Stromal cell of bone marrow (primary cell): ENCODE measurements at places on chromosomes 12 and 14.
A peak's percentile ranks its signal among the peaks of the same experiment; 100 is the strongest.

DNA sequence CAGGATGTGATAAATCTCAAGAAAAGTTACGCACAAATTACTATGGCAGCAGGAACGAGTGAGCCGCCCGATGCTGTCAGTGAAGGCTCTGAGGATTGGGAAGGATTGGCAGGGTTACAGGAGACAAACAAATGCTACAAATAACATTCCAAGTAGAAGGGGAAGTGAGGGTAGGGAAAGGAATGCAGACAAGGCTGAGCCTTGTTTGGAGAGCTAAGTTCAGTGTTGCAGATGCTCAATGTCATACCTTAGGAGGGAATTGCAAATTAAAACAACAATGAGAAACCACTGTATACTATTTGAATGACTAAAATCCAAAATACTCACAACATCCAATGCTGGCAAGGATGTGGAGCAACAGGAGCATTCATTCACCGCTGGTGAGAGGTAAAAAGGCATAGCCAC is 1.3 kb downstream of the CLEC9A start:
- DNase-seq: peak; percentile 40

- DNase-seq: no peak
Observed at GRCh38 chr12:110684312-110684836, 4.5 kb downstream of the HVCN1 start.

DNA sequence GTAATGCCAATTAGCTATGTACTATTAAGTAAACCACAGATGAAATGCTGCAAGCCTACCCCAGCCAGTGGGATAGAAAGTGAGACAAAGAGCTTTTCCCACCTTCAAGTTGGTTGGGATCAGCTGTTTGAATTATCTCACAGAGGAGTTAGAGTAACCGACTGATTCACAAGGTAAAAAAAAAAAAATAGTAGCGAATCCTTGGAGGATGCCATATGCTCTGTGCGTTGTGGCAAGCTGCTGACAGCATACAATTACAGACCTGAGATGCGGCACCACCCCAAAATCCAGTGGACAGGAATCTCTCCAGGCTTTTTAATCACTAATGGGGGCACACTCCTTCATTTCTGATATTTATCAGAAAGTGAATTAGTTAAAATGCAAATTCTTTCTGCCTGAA is 157.0 kb upstream of the RMST start:
- no peak for DNase-seq

GRCh38 chr12:71556875-71557274 is 106.8 kb downstream of the ZFC3H1 start:
- peak; percentile 73 for DNase-seq

DNA sequence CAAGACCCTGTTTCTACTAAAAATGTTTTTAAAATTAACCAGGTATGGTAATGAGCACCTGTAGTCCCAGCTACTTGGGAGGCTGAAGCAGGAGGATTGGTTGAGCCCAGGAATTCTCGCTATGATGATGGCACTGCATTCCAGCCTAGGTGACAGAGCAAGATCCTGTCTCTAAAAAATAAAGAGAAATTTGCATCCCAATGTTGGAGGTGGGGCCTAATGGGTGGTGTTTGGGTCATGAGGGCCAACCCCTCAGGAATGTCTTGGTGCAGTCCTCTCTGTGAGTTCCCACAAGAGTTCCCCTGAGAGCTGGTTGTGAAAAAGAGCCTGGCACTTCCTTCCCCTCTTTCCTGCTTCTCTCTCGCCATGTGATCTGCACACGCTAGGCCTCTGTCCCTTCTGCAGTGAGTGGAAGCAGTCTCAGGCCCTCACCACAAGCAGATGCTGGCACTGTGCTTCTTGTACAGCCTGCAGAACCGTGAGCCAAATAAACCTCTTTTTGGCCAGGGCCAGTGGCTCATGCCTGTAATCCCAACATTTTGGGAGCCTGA is 11.3 kb downstream of the ACOT6 start:
- DNase-seq: no peak

GRCh38 chr14:55398679-55399078 is 13.0 kb downstream of the ATG14 start:
- peak; percentile 95 for DNase-seq

- no peak for DNase-seq
Observed at GRCh38 chr12:117159674-117160073, 30.6 kb downstream of the FBXO21 start.

DNA sequence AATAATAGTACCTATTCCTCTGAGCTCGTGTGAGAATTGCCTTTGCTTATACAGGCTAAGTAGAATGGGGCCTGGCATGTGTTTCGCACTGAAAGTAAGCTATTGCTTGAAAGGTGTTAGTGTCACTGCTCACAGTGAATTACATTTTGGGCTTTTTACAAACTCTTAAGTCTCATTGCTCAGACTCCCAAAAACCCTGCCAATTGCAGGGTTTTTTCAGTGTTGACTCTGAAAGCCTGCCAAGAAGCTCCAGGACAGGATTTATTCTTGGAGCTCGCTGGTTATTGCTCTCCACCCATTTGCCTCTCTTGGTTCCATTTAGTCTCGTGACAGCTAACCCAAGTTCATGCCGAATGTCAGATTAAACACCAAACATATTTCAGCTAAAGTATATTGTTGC is 39.8 kb downstream of the NOPCHAP1 start:
- peak; percentile 95 for DNase-seq

GRCh38 chr12:64395739-64396138 is 5.2 kb upstream of the C12orf56 start:
- DNase-seq: no peak

DNA sequence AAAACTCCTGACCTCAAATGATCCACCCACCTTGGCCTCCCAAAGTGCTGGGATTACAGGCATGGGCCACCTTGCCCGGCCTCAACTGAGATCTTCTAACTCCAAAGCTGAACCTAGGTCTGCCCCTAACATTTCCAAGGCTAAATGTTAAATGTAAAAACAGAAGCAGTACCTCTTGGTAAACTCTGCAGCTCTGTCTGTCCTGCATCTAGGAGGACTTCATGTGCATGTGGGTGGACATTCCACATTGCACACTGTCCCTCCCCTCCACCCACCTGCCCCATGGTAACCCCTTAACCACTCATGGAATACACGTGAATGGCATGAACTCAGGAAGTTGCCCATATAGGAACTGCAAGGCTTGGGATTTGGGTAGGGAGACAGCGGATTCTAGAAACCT is 33.1 kb downstream of the SNX6 start:
- no peak for DNase-seq

DNA sequence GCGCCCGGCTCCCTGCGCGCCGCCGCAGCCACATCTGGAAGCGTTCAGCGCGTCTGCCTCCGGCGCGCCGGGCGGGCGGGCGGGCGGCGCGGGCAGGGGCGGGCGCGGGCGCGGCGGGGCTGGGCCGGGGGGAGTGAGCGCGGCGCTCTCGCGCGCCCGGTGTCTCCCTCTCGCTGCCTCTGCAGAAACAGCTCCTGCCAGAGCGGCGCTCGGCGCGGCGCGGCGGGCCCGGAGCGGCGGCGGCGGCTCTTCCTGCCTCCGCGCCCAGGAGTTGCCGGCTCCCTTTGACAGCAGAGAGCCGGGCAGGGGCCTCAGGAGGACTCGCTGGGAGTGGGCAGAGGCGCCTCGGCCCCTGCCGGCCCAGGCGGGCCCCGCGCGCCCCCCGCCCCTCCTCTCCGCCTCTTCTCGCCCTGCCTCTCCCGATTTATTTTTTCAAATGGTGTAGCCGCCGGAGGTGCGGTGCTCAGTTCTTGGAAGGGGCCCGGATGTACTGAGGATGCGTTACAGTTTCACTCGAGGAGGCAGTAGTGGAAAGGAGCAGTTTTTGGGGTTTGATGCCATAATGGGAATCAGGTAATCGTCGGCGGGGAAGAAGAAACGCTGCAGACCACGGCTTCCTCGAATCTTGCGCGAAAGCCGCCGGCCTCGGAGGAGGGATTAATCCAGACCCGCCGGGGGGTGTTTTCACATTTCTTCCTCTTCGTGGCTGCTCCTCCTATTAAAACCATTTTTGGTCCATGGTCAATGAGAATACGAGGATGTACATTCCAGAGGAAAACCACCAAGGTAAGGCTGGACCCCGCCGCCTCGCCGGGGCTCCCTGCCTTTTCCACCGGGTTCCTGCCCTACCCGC is at the start of gene CACNA1C:
CACNA1C (plus strand) TSS at position 162 of the 853 bp plus-strand sequence; CDS start at position 738, 576 bp downstream.
- peak; percentile 51 for DNase-seq

GRCh38 chr14:84927096-84927827 is 602.7 kb upstream of the FLRT2 start:
- DNase-seq: no peak

- DNase-seq: no peak
Observed at GRCh38 chr12:90896821-90897220, 58.2 kb downstream of the CCER1 start.

- no peak for DNase-seq
Observed at GRCh38 chr14:60632777-60633176, 16.5 kb downstream of the SIX1 start.

DNA sequence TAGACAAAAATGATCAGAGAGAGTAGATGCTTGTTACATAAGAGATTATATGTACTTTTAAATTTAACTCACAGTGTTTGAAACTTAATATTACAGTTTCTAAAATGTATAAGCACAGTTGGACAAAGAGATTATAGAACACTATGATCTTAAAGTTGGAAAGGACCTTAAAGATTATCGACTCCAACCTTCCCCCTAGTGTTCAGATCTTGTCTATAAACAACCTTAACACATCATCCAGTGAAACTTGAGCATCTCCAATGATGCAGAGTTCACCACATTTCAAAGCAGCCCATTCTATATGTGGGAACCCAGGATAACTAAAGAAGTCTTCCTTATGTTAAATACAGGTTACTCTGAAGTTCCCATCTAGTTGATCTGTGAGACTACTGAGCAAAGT is 480.8 kb downstream of the RMST start:
- DNase-seq: no peak

GRCh38 chr14:66495218-66496098 is 9.3 kb downstream of the CCDC196 start:
- peak; percentile 55 for DNase-seq

DNA sequence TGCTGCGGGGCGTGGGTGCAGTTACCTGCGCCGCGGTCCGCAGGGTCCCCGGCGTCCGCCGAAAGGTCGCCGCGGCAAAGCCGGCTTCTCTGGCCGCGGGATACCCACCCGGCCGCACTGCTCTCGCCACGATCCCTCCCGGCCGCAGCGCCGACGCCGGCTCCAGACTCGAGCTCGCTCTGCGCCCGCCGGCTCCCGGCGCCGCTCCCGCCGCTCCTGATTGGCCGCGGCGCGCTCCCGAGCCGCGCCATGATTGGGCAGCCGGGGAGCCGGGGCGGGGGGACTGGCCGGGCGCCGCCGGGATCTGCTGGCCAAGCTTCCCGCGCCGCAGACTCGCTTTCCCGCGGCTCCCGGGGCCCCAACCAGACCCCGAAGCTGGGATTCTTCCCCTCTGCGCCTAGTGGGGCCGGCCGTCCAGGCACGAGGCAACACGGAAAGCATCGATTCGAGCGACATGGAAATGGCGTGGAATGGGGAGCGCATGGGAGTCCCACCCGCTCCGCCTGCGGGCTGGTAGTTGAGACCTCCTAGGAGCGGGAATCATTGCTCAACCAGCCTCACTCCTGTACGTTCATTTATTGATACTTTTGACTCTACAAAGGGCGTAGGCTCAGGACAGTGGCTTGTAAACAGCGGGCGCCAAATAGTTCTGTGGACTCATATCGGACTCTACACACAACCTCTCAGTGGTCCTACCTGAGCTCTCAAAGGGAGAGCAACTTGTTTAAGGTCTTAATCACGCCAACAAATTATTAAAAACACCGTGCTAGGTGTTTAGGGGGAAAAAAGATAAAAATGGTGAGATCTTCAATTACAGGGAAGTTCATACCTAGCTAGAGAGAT is 36.4 kb upstream of the STON2 start:
- DNase-seq: no peak

DNA sequence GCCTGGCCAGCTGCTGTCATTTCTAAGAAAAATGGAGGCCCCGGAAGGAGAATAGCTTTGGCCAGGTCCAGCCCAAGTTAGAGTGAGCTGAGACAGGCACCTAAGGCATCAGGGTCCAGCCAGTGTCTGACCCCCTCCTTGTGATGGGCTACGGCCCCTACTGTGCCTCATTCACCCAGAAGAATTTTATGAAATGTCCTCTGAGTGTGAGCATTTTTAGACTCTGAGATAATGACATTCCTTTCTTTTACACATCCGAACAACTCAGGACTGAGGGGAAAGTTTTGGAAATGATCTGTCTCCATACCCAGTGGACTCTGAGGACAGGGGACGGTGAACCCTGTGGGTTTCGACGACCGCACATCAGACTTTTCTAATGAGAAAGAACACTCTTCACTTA is 50.4 kb downstream of the SLC24A4 start:
- DNase-seq: no peak

- no peak for DNase-seq
Observed at GRCh38 chr12:12721176-12721751, 4.1 kb downstream of the CDKN1B start.

GRCh38 chr12:61098031-61098580 is 1162.1 kb upstream of the USP15 start:
- DNase-seq: no peak

DNA sequence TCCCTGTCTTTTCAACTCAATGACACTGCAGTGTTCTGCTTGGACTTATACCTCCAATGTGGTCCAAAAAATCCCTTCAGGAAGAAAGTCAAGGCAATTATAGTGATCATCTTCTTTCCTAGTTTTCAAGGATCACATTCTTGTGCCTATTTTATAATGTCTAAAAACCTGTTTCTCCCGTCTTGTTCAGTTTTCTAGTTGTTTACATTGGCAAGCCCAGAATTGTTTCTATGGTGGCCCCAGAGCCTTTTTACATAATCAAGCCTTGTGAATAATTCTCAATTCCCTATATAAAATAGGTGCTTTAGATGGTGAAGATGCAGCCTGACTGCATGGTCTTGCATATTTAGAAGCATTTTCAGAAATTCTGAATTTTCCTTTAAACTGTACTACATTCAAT is 14.5 kb upstream of the LDHB start:
- DNase-seq: no peak

DNA sequence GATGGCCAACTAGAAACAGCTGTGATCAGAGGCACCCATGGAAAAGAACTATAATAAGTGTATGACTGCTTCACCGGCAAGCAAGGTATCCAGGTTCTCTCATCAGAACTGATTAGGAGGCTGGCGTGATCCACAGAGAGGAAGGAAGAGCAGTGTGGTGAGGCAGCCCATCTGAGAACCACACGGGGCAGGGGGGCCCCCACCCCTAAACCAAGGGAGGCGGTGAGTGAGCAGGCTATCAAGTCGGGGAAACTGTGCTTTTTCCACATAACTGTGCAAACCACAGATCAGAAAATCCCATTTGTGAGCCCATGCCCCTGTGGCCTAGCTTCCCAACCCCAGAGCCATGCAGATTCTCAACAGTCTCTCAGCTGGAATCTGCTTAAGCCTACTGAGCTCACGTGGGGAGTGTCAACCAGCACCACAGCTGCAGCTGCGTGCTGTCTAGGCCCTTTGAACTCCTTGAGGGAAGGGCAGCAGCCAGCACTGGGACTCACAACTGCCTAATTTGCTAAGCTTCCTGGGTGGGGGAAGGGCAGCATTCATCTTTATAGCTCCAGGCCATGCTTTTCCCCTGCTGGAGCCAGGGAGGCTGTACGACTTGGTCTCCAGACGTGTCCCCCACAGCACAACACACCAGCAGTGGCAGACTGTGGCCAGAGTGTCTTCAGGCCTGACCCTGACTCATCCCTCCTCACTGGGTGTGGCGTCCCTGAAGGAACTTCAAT is 444.4 kb upstream of the ATP2B1 start:
- no peak for DNase-seq

GRCh38 chr14:74202113-74202512 is 37.1 kb upstream of the VSX2 start:
- DNase-seq: no peak
